ENCODE measurements at places on chromosomes 7 and 10. TPM values are rescaled to one million over a fixed set of nuclear protein-coding genes. Genes with fewer than 3 reads are reported as not detected.

The GRM3 gene
- total RNA-seq, result not detected

The CALHM2 gene
- 54.6 TPM for total RNA-seq

The ASIC3 gene
- 0.29 TPM for total RNA-seq

The ADIRF gene
- total RNA-seq, result 18.3 TPM

The MBL2 gene
- total RNA-seq, result under 0.01 TPM

The NUTM2A gene
- 0.72 TPM for total RNA-seq

DNA sequence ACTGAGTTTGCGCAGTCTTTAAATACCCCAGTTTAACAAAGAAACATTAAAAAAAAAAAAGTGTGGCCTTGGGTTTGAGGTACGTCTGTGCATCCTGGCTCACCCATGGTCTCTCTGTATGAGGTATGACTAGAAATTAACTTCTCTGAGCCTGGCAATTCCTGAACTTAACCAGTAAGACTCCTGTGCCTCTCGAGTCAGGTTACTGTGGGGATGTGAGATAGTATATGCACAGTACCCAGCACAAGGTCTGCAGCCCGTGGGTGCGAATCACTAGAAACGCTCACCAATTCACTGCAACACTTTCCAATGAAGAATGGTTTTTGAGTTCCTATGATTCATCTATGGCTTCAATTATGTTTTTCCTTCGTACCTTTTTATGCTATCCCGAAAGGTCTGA lies 149.9 kb downstream of the SFMBT2 start:
- no peaks in the 10 kb centered on the region for H3K36me3 ChIP-seq
- H3K27ac ChIP-seq, result no peak overlapping the region
- H3K4me1 ChIP-seq, result no peaks in the 10 kb centered on the region
- no peaks in the 10 kb centered on the region for H3K27me3 ChIP-seq
- H3K4me3 ChIP-seq, result no peak overlapping the region

DNA sequence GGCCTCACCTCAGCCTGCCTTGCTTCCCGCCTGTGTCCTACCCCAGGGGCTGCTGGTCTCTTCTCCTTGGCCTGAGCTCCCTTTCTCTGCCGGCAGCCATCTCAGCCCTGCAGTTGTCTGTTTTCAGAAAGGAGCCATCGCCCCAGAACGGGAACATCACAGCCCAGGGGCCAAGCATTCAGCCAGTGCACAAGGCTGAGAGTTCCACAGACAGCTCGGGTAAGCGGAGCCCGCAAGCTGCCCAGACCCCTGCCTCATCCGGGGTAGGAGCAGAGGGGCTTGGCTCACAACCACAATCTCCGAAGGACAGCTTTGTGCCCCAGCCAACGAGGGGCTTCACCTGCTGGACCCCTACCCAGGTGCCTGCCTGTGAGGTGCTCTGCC lies 5.3 kb upstream of the DEPP1 start:
- DNase-seq, result no peak
- H3K4me3 ChIP-seq, result no peak overlapping the region
- H3K36me3 ChIP-seq, result no peaks in the 10 kb centered on the region
- no peaks in the 10 kb centered on the region for H3K27me3 ChIP-seq

DNA sequence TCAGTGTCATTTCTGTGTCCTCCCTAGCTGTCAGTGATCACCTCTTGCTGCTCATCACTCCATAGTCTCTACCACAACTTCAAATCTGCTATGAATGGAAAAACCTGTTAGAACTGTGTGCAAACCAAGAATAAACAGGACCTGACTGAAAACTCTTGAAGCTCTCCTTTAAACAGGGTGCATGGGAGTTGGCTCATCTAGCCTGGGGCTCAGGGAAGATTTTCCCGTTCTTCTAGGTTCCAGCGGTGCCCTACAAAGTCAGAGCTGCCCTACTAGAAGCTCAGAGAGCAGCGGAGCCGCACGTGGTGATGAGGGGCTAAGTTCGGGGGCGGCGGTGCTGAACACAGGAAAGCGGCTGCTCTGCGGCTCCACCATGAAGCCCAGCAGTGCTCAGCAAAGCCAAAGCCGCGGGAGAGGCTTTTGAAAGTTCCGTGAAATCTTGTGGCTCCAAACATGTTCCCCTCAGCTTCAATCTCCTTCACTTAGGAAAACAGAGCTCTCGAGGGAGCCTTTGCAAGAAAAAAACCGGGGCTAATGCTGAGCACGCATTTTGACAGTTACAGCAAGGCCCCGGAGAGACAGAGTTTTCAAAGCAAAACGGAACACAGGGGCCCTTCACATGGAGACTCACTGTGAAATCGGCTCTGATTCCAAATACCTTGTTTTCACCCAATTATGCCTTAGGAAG lies 30.5 kb downstream of the RGS10 start:
- H3K27ac ChIP-seq, result no peak overlapping the region
- H3K4me1 ChIP-seq, result peaks cover 2% of the 10 kb centered on the region
- no peak overlapping the region for H3K4me3 ChIP-seq
- H3K27me3 ChIP-seq, result no peaks in the 10 kb centered on the region
- peak; percentile 63 for DNase-seq
- peaks cover 15% of the 10 kb centered on the region for H3K36me3 ChIP-seq

DNA sequence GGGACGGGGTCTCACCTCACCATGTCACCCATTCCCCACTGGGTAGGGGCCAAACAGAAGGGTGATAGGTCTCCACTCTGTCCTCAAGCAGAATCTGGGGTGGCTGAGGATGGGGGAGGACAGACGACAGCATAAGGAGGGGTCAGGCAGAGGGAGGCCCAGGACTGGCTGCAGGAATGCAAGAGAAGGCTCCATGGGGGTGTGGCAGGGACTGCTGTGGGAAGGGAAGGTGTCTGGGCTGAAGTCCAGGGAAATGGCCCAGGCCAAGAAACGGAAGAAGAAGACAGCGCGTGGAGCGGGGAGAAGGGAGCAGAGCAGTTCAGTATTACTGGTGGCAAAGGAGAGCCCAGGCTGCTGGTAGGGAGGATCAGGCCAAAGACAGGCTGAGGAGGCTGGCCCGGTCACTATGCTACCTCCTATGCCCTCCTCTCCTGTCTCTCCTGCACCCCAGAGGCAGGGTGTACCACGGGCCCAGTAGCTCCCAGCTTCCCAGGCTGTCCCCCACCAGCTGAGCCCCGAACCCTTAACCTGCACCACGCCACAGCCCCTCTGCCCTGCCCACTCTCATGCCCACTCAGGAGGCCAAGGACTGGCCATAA lies 60.9 kb downstream of the GRB10 start:
- no peaks in the 10 kb centered on the region for H3K4me1 ChIP-seq
- no peaks in the 10 kb centered on the region for H3K27me3 ChIP-seq
- H3K27ac ChIP-seq, result no peak overlapping the region
- DNase-seq, result no peak
- H3K36me3 ChIP-seq, result peaks cover 7% of the 10 kb centered on the region

DNA sequence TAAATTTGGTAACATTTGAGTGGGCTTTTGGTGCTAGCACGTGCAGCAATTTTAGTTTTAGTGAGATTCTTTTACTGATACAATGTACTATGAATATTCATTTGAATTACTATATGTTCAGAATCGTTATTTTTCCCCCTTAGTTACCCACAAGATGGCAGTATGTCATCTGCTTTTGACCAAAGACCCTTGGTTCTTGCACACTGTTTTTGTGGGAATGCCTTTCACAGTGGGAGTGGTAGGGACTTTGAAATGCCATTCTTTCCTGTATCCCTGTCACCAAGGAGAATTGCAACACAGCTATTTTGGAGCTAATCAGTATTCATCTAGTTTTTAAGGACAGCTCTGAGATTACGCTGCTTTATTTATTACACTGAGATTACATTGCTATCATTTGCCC lies 40.6 kb downstream of the SEC23IP start:
- DNase-seq, result no peak
- H3K27me3 ChIP-seq, result no peaks in the 10 kb centered on the region
- no peak overlapping the region for H3K27ac ChIP-seq
- H3K4me3 ChIP-seq, result no peak overlapping the region
- H3K36me3 ChIP-seq, result peaks cover 71% of the 10 kb centered on the region

GRCh38 chr7:45294559-45294958 lies 137.0 kb downstream of the RAMP3 start:
- H3K4me3 ChIP-seq, result no peak overlapping the region
- H3K36me3 ChIP-seq, result no peaks in the 10 kb centered on the region
- H3K27ac ChIP-seq, result no peak overlapping the region
- DNase-seq, result no peak
- H3K4me1 ChIP-seq, result no peaks in the 10 kb centered on the region

- H3K27me3 ChIP-seq, result no peaks in the 10 kb centered on the region
- no peak overlapping the region for H3K27ac ChIP-seq
- H3K4me1 ChIP-seq, result no peaks in the 10 kb centered on the region
- H3K36me3 ChIP-seq, result no peaks in the 10 kb centered on the region
- no peak for DNase-seq
- no peak overlapping the region for H3K4me3 ChIP-seq
These were observed 12.9 kb upstream of the SNX10 start for GRCh38 chr7:26278770-26279169.

DNA sequence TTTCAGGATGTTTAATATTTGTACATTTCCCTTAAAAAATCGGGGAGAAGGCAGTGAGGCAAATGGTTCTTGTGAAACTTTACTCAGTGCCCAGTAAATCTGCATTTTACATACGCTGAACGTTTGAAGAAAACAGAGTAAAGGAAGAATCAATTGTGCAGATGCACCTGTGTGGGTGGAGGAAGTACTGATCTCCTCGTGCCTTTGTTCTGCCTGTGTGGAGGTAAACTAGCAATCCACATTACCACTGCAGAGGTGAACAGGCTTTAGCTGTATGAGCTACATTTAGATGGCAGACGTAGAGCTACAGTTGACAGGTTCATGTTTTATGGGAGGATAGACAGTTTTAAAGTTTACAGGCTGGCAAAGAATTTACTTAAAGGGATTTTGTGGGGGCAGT lies 62.7 kb upstream of the VIPR2 start:
- H3K27ac ChIP-seq, result no peak overlapping the region
- DNase-seq, result no peak
- H3K36me3 ChIP-seq, result no peaks in the 10 kb centered on the region
- H3K27me3 ChIP-seq, result no peaks in the 10 kb centered on the region
- no peak overlapping the region for H3K4me3 ChIP-seq
- no peaks in the 10 kb centered on the region for H3K4me1 ChIP-seq

- H3K4me1 ChIP-seq, result no peaks in the 10 kb centered on the region
- no peaks in the 10 kb centered on the region for H3K36me3 ChIP-seq
- peaks cover 18% of the 10 kb centered on the region for H3K27me3 ChIP-seq
- DNase-seq, result no peak
- no peak overlapping the region for H3K4me3 ChIP-seq
These were observed 66.5 kb upstream of the TCF7L2 start for GRCh38 chr10:112883360-112884178.

DNA sequence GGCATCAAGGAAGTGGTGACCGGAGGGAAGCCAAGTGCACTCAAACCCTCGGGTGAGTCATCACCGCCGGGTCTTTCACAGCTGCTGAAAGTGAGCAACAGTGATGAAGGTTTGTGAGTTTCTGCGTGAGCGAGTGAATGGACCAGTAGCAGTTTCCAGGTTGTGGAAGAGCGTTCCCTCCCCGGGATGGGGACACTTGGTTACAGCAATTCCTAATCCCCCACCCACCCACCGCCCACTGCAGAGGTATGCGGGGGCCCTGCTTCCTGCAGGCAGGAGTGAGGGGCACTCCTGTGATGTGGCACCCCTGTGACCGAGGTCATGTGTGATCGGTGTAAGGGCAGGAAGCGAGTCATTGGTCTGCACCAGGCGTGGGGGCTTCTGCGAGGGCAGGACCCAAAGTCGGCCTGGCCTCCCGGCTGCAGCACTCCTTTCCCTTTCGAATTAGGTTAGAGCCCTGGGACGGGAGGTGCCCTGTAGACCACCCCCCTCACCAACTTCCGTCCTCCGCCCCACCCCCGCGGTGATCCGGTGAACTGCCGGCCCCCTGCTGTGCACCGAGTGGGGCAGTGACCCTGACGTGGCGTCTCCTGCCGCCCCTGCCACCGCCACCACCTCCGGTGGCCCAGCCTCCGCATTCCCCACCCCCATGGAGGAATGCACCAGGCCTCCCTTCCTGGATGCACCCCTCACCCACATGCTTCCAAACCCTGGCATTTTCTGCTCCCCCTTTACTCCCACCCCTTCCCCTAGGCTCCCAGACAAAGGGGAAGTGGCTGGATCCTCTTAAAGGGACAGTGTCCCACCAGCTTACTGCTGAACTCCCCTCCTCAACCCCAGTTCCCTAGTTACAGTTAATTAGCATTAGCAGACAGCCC lies 10.9 kb downstream of the LIMK1 start:
- H3K36me3 ChIP-seq, result peaks cover 28% of the 10 kb centered on the region
- peak overlapping the region; percentile 62 for H3K4me3 ChIP-seq
- peak; percentile 99 for DNase-seq
- H3K4me1 ChIP-seq, result peaks cover 49% of the 10 kb centered on the region
- H3K27me3 ChIP-seq, result no peaks in the 10 kb centered on the region
- peak overlapping the region; percentile 92 for H3K27ac ChIP-seq

DNA sequence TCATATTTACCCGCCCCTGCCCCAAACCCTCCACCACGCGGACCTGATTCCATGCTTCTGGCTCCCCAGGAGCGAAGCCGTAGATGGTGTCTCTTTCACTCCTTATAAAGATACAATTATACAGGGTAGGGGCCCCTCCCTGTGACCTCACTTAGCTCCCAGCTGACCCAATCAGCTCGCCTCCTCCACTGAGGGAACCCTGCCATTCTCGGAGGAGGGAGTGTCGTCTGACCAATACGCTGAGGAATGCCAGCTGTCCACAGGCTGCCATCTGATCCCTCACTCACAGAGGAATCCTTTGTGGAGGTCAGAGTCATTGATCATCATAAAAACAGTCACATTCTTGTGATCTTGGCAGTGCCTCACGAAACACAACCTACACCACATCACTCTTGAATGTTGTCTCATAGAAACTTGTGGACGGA lies 67.5 kb upstream of the INSIG1 start:
- peak overlapping the region; percentile 81 for H3K27ac ChIP-seq
- peaks cover 14% of the 10 kb centered on the region for H3K4me1 ChIP-seq
- no peaks in the 10 kb centered on the region for H3K27me3 ChIP-seq
- no peak overlapping the region for H3K4me3 ChIP-seq
- DNase-seq, result peak; percentile 100

GRCh38 chr10:113987805-113988204 lies 55.9 kb upstream of the ADRB1 start:
- no peak for DNase-seq
- no peaks in the 10 kb centered on the region for H3K4me1 ChIP-seq
- peaks cover 45% of the 10 kb centered on the region for H3K27me3 ChIP-seq
- no peak overlapping the region for H3K4me3 ChIP-seq
- H3K36me3 ChIP-seq, result no peaks in the 10 kb centered on the region
- no peak overlapping the region for H3K27ac ChIP-seq

DNA sequence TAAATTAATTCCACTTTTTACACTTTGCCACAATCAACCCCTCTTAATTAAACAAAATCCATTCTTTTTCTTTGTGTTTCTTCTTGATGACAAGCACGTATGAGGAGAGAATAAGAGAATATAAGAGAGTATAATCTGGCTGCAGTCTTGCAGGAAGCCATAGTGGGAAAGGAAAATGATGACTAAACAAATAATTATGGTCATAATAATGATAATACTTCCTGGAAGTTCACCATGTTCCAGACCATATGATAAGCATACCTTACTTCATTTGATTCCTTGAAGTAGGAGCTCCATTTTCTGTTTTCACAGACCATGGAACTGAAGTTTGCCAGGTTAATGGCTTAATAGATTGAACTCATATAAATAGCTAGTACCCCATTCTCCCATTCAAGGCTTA lies 237.8 kb downstream of the SEMA3D start:
- no peak overlapping the region for H3K4me3 ChIP-seq
- H3K27me3 ChIP-seq, result no peaks in the 10 kb centered on the region
- DNase-seq, result no peak

- no peak overlapping the region for H3K4me3 ChIP-seq
- H3K4me1 ChIP-seq, result peaks cover 8% of the 10 kb centered on the region
- H3K27ac ChIP-seq, result peak overlapping the region; percentile 3
- no peaks in the 10 kb centered on the region for H3K36me3 ChIP-seq
- no peaks in the 10 kb centered on the region for H3K27me3 ChIP-seq
These were observed 42.1 kb upstream of the PLXNA4 start for GRCh38 chr7:132618271-132618955.
